ENCODE measurements at places on chromosomes 3 and 15.

- no peaks in the 10 kb centered on the region for H3K27me3 ChIP-seq
- DNase-seq, result peak; percentile 14
- no peaks in the 10 kb centered on the region for H3K36me3 ChIP-seq
- no peaks in the 10 kb centered on the region for H3K4me1 ChIP-seq
- no peak overlapping the region for H3K27ac ChIP-seq
Measured at GRCh38 chr15:82531496-82532382, 8.5 kb downstream of the RPS17 start.

DNA sequence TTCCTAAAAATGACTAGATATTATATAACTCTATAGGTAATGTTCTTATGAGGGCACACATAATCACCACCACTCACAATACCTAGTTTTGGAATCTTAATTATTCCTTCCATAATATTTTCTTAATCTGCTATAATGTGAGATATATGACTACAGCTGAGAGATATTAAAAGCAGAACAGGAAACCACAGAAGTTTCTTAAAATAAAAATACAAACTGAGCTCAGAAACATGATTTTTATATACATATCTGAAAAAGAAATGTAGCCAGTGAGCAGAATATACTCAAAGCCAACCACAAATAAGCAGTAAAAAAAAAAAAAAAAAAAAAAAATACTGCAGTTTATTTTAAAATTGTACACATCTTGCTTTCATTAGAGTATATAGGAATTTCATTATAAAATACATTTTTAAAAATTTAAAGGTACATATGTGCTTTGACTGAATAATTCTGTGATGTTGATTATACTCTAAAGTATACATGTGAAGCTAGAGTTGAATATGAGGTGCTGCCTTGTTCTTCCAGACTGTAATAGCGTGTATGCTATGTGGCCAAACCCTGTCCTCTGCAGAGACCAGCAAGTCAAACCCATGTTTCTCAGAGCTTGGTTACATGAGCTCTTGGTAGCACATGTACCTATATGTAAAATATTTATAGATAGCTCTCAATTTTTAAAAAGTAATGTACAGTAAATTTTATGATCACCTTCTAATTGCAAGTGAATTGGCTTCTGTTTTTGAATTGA is 175.0 kb downstream of the UBE2E2 start:
- no peak for DNase-seq
- no peaks in the 10 kb centered on the region for H3K36me3 ChIP-seq
- H3K27ac ChIP-seq, result no peak overlapping the region
- no peaks in the 10 kb centered on the region for H3K4me1 ChIP-seq
- H3K4me3 ChIP-seq, result no peak overlapping the region
- H3K27me3 ChIP-seq, result no peaks in the 10 kb centered on the region

- no peak for DNase-seq
- H3K27ac ChIP-seq, result no peak overlapping the region
- no peaks in the 10 kb centered on the region for H3K36me3 ChIP-seq
- peaks cover 5% of the 10 kb centered on the region for H3K4me1 ChIP-seq
- H3K27me3 ChIP-seq, result no peaks in the 10 kb centered on the region
Measured at GRCh38 chr3:25032344-25032743, 395.7 kb upstream of the RARB start.

DNA sequence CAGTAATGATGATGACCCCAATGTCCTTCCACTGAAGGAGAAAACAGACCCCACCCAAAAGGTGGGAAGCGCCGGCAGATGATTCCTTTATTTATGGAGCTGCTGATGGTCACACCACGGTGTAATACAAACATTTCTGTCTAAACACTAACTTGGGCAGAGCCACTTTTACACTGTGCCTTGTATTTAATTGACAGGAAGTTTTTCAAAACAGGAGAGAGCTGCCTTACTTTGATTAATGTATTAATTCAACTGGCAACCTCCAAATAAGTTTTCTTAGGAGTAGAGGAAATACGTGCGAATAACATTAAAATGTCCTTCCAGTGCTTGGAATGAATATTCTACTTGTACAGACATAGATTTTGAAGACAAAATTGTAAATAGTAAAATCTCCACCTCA is 70.4 kb downstream of the WWTR1 start:
- peaks cover 3% of the 10 kb centered on the region for H3K4me1 ChIP-seq
- no peaks in the 10 kb centered on the region for H3K36me3 ChIP-seq
- no peak overlapping the region for H3K4me3 ChIP-seq

GRCh38 chr3:72033666-72034428 is 248.9 kb upstream of the PROK2 start:
- no peaks in the 10 kb centered on the region for H3K27me3 ChIP-seq
- H3K27ac ChIP-seq, result no peak overlapping the region
- no peaks in the 10 kb centered on the region for H3K4me1 ChIP-seq
- H3K4me3 ChIP-seq, result no peak overlapping the region
- DNase-seq, result no peak

DNA sequence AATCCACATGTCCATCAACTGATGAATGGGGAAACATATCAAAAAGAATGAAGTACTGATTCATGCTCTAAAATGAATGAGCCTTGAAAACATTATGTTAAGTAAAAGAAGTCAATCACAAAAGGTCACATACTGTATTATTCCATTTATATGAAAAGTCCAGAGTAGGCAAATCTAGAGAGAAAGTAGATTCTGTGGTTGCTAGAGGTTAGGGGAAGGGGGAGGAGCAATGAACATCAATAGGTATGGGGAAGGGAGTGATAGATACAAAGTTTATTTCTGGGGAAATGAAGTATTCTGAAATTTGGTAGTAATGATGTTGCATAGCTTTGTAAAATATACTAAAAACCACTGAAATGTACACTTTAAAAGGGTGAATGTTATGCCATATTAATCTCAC is 14.5 kb downstream of the SERP1 start:
- no peak for DNase-seq
- H3K27ac ChIP-seq, result no peak overlapping the region
- no peaks in the 10 kb centered on the region for H3K27me3 ChIP-seq
- H3K4me3 ChIP-seq, result no peak overlapping the region

DNA sequence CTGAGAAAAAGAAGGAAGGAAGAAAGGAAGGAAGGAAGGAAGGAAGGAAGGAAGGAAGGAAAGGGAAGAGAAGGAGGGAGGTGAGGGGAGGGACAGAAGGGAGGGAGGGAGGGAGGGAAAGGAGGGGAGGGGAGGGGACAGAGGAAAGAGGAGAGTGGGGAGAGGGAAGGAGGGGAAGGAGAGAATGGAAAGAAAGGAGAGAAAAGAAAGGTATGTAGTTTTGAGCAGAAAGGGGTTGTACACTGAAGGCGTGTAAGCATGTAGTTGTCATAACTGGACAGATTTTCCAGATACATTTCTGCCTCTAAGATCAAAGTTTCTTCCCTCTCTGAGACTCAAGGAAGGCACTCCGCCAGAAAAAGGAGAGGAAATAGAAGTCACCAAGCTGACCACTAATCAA is 113.4 kb upstream of the KBTBD8 start:
- H3K4me1 ChIP-seq, result no peaks in the 10 kb centered on the region
- no peak overlapping the region for H3K27ac ChIP-seq
- H3K4me3 ChIP-seq, result no peak overlapping the region
- H3K36me3 ChIP-seq, result no peaks in the 10 kb centered on the region
- no peaks in the 10 kb centered on the region for H3K27me3 ChIP-seq

- no peak for DNase-seq
- no peaks in the 10 kb centered on the region for H3K4me1 ChIP-seq
- no peak overlapping the region for H3K4me3 ChIP-seq
- no peaks in the 10 kb centered on the region for H3K36me3 ChIP-seq
- no peak overlapping the region for H3K27ac ChIP-seq
- H3K27me3 ChIP-seq, result no peaks in the 10 kb centered on the region
Measured at GRCh38 chr3:136239094-136239493, 11.0 kb upstream of the PCCB start.

DNA sequence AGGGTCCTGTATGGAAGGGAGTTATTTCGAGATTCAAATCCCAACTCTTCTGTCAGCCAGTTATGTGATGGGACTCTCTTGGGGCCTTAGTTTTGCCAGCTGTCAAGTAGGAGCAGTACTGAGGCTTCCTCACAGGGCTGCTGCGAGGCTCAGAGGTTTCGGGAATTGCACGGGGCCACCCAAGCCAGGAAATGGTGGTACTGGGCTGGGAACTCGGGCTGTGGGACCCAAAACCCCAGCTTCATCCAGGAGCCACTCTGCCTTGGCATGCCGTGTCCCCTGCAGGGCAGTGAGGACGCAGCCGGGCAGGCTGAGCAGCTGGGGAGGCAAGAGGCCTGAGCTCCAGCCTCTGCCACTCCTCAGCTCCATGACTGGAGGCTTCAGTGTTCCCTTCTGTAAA is 118.6 kb downstream of the ETFA start:
- no peaks in the 10 kb centered on the region for H3K36me3 ChIP-seq
- H3K27me3 ChIP-seq, result peaks cover 4% of the 10 kb centered on the region
- DNase-seq, result no peak
- H3K4me1 ChIP-seq, result no peaks in the 10 kb centered on the region
- H3K4me3 ChIP-seq, result no peak overlapping the region

DNA sequence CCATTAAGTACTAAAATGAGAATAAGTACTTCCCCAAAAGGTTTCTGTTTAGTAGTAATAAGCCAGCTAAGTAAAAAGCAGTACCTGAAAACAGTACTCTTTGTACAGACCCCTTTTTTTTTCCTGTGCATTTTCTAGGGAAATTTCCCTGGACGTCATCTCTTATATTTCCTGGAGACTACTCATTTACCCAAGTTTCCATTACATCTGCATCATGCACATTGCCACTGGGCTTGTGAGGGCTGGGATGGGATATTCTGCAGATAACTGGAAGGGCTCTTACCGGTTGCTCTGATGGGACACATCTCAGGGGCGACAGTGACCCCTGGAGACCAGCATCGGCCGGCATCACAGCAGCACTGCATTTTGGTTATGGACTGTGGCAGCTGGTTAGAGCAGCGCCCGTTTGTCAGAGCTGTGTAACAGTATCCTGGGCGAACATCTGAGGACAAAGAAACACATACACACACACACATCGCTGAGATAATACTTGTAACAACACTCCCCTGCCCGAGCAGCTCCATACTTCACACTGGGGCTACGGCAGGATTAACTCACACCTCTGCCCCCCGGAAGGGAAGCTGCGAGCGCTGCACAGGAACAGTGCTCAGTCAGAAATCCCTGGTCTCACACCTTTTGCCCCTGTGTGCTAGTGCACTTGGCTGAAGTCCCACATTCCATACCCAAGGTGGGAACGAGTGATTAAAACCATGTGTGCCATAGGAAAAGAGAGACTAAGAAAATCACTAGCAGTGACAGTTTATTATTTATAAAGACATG is 124.9 kb downstream of the FBN1 start:
- H3K27ac ChIP-seq, result no peak overlapping the region
- no peaks in the 10 kb centered on the region for H3K36me3 ChIP-seq
- H3K27me3 ChIP-seq, result no peaks in the 10 kb centered on the region
- H3K4me1 ChIP-seq, result no peaks in the 10 kb centered on the region

GRCh38 chr15:86863226-86863915 is 783.7 kb downstream of the AGBL1 start:
- H3K4me1 ChIP-seq, result no peaks in the 10 kb centered on the region
- H3K27me3 ChIP-seq, result no peaks in the 10 kb centered on the region
- H3K4me3 ChIP-seq, result no peak overlapping the region
- H3K27ac ChIP-seq, result no peak overlapping the region
- H3K36me3 ChIP-seq, result no peaks in the 10 kb centered on the region

- no peaks in the 10 kb centered on the region for H3K27me3 ChIP-seq
- no peak for DNase-seq
- H3K36me3 ChIP-seq, result no peaks in the 10 kb centered on the region
- no peak overlapping the region for H3K4me3 ChIP-seq
Measured at GRCh38 chr3:172303181-172303580, 145.1 kb downstream of the GHSR start.

DNA sequence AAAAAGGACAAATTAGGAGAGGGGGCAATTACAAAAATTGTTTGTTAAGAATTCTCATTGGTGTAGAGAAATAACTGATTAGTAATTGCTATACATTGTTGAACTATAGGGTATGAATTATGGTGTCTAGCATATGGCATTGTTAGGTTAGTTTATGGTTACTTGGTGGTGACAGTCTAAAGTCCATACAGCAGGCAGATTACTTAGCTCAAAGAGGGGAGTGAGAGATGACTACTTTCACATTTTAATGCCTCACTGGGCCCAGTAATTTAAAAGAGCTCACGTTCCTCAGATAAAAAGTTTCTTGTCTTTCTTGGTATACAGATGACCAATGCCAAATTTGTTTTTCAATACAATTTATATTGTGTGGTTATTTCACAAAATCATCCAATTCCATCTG is 112.4 kb upstream of the NEDD4 start:
- DNase-seq, result no peak
- no peaks in the 10 kb centered on the region for H3K4me1 ChIP-seq
- no peak overlapping the region for H3K27ac ChIP-seq

DNA sequence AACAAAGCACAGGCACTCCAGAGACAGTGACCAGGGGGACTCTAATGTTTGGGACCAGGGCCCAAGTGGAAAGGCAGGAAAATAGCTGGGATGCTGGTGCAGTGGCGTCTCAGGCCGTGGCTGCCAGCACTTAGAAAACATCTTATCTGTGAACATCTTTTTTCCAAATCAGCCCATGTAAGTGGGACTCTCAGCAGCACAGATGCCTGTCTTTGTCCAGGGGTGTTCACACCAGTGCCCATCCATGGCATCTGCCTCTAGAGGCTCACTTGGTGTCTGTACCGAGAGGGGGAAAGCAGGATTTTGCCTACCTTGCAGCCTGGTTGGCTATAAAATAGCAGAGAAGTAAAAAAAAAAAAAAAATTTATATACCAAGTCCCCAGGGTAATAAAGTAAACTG is 26.7 kb downstream of the SLC12A8 start:
- DNase-seq, result no peak
- H3K36me3 ChIP-seq, result no peaks in the 10 kb centered on the region
- no peaks in the 10 kb centered on the region for H3K27me3 ChIP-seq
- H3K27ac ChIP-seq, result no peak overlapping the region
- H3K4me1 ChIP-seq, result no peaks in the 10 kb centered on the region

- no peak for DNase-seq
- no peaks in the 10 kb centered on the region for H3K27me3 ChIP-seq
- no peak overlapping the region for H3K27ac ChIP-seq
- H3K36me3 ChIP-seq, result no peaks in the 10 kb centered on the region
- H3K4me1 ChIP-seq, result no peaks in the 10 kb centered on the region
- no peak overlapping the region for H3K4me3 ChIP-seq
Measured at GRCh38 chr3:113499081-113499480, 15.9 kb downstream of the SPICE1 start.

GRCh38 chr15:77459031-77459430 is 38.3 kb downstream of the HMG20A start:
- no peaks in the 10 kb centered on the region for H3K4me1 ChIP-seq
- H3K4me3 ChIP-seq, result no peak overlapping the region
- DNase-seq, result no peak
- no peaks in the 10 kb centered on the region for H3K27me3 ChIP-seq

GRCh38 chr3:132874701-132875100 is 152.5 kb upstream of the NPHP3 start:
- DNase-seq, result no peak
- no peak overlapping the region for H3K27ac ChIP-seq
- H3K27me3 ChIP-seq, result no peaks in the 10 kb centered on the region
- no peak overlapping the region for H3K4me3 ChIP-seq
- H3K4me1 ChIP-seq, result no peaks in the 10 kb centered on the region

DNA sequence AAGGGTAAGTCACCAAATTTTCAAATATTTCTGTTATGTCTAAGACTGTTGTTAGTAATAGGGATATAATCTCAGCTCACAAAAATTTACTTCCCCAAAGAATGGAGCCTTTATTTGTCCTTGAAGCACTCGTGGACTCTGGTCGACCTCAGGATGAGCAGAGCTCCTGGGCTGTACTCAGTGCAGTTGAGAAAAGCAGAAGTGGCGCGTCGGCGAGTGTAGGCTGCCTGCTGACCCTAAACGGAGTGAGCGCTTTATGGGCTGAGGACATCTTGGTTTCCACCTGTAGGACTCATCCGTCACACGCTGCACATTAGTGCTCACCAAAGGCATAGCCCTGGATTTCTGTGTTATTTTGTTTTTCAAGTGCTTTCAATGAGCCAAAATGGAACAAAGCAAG is 11.0 kb downstream of the GABRA5 start:
- H3K27me3 ChIP-seq, result no peaks in the 10 kb centered on the region
- no peak overlapping the region for H3K27ac ChIP-seq
- H3K4me1 ChIP-seq, result no peaks in the 10 kb centered on the region
- no peaks in the 10 kb centered on the region for H3K36me3 ChIP-seq
- H3K4me3 ChIP-seq, result no peak overlapping the region

Measured in breast epithelium (tissue), 4 donors.